NCI-H526 treated with DMSO at 0.1 percent for 48 hours (cell line): ENCODE measurements at places on chromosomes 3 and 15.

DNA sequence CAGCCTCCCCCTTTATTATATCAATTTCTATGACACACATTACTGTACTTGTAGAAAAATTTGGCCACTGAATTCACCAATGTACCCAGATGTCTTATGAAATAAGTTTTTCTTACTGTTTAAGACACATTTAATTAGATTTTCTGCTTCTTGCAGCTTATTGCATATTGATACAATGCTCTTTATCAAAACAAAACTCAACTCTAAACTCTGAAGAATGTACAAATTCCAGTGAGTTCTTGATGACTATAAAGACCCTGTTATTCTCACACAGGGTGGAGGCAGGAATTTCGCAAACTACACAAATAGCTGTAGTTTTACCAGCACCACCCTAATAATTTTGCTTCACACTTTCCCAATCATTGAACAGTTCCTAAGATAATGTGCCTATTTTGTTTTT is 22.0 kb downstream of the CMTM6 start:
- DNase-seq = no peak

- DNase-seq = no peak
Measured at GRCh38 chr3:184598574-184598927, 37.0 kb downstream of the EPHB3 start.

DNA sequence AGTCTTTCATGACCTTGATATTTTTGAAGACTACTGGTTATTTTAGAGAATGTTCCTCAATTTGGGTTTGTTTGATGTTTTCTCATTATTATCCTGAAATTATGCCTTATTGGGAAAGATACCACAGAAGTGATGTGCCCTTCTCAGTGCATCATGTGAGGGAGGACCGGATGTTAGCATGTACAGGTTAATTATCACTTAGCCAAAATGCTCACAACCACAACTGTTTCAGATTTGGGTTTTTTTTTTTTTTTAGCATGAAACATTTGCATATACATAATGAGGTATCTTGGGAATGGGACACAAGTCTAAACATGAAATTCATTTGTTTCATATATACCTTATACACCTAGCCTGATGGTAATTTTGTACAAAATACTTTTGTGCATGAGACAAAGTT is 59.8 kb downstream of the PIK3R4 start:
- no peak for DNase-seq

DNA sequence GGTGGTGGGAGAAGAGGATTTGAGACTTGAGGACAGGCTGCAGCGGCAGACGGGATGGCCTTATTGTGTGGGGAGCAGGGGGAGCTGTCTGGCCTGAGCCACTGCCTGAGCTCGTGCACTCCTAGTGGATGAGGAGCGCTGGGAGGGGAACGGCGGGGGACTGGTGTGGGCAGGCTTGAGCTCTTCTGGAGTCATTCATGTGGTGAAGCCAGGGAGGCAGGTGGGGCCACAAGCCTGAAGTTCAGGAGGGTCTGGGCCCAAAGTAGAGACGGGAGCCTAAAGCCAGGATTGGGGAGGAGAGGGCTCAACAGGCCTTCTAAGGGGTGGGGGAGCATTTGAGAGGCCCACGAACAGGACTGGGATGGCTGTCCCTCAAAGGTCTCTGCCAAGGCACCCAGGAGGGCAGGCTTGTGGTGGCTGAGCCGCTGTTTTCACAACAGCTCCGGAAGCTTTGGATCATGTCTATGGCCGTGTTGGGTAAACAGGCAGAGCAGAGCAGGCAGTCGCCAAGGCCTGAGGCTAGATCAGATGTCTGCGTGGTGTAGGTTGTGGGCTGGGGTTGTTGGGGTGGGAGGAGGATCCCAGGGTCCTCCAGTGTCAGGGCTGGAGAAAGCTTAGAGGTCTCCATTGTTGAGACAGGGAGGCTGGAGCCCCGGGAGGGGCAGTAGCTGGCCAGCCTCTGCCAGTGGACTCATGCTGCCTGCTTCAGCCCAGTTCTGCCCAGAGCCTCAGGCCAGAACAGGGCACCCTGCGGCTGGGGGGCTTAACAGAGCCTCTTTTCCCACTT is 8.2 kb downstream of the PRKCD start:
- no peak for DNase-seq

DNA sequence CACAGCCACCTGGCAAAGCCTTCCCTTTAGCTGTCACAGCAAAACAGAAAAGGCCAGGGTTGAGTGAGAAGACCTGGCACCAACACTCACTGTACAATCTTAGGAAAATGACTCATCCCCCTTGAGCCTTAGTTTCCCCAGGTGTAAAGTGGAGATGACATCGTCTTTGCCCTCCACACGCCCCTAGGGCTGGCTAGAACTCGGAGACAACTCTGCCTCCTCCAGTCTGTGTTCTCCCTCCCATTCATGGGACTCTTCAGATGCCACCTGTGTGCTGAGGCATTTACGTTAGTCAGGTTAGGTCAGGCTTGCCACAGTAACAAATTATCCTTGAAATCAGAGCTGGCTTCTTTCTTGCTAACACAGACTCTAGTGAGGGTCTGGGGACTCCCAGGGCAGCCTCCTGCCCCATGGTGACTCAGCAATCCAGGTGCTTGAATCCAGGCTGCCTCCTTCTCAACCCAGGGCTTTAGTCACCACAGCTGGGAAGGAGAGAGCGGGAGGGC is 252.6 kb downstream of the PLCL2 start:
- no peak for DNase-seq

DNA sequence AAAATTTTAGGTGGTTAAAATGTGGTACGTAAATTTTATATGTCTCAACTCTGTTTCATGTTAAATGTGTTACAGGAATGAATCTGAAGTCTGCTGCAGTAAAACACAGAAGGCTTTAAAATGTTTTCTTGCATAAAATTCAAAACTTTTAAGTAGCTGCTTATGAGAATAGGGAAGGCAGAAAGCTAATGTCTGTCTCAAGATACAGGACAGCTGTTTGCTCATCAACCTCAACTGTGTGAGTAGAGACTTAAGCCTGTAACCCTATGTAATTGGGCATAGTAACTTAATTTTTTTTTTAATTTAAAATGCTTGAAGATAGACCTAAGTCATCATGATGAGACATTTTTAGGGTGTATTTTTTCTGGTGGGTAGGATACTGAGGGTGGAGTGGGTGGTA is 38.9 kb downstream of the ZFAND6 start:
- DNase-seq = no peak

GRCh38 chr3:141076036-141076773 is 25.1 kb downstream of the SPSB4 start:
- no peak for DNase-seq

GRCh38 chr3:33060609-33061337 is 36.2 kb downstream of the GLB1 start:
- no peak for DNase-seq

DNA sequence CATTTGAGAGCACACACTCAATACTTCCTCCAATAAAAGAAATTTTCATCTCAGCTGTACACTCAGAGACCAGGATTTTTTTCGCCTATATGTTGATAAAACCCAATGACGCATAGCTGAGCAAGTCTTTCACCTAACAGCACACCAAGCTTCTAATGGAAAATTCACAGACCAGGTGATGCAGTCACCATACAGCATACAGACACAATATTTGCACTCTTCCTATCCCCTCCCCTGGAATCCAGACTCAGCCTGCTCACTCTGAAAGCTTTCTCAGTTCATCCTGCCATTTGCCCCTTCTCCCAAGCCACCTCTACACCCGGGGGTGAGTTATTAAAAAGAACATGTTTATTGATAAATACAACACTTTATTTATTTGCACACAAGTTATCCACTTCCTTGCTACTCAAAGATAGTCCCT is 1.7 kb downstream of the TBC1D5 start:
- peak; percentile 68 for DNase-seq
